Cortex of kidney (tissue), 1 donor: ENCODE measurements at places on chromosomes 6 and 20.

DNA sequence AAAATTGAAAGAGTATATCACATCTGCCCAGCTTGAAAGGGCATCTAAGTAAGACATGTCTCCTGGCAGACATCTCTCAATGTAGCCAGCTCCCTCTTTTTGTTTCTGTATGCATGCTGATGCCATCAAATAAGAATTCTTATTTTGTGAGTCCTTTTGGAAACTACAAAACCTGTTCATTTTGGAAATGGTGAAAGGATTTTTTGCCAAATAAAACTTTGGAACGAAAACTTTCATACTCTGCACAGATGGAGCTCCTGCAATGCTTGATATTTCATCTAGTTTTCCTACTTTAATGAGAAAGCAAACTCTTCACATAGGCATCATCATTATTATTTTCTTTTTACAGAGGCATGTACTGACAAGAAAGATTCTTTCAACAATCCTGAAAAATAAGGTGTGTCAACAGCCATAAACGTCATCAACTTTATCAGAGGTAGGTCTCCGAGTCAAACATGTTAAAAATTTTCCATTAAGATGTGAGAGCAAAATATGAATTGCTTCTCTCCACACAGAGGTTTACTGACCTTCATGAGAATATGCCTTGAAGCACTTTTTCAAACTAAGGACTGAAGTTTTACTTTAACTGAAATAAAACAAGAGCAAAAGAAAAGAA is 26.2 kb upstream of the CMTR1 start:
- no peak for DNase-seq

DNA sequence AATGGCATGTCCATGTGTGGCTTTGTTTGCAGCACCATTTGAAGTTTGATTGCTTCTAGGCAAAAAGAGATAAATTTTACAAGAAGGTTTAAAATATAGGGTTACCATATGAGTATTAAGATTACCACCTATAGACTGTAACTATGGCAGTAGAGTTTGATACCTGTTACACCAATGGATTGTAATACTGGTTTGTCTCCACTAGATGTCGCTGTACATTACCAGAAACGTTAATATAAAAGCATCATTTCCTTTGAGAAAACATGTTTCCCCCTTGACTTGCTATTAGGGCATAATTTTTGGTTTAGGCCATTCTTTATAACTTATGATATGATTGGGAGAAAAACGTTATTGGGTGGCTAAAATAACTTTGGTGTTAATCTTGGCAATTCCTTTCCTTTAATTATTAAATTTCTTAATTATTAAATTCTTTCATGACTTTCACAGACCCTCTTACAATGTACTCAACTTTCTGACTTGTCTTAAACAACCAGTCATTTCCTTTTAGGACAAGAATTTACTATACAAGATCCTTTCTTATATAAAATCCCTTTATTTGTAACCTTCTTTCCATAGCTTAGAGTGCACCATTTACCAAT is 42.8 kb downstream of the HLA-DPB1 start:
- no peak for DNase-seq

- no peak for DNase-seq
Observed at GRCh38 chr6:20197251-20197650, 15.0 kb downstream of the MBOAT1 start.

GRCh38 chr20:3119044-3119443 is 34.5 kb upstream of the AVP start:
- no peak for DNase-seq

GRCh38 chr6:112979830-112980229 is 632.7 kb downstream of the RFPL4B start:
- no peak for DNase-seq

GRCh38 chr6:98633886-98634285 is 200.5 kb upstream of the POU3F2 start:
- no peak for DNase-seq

DNA sequence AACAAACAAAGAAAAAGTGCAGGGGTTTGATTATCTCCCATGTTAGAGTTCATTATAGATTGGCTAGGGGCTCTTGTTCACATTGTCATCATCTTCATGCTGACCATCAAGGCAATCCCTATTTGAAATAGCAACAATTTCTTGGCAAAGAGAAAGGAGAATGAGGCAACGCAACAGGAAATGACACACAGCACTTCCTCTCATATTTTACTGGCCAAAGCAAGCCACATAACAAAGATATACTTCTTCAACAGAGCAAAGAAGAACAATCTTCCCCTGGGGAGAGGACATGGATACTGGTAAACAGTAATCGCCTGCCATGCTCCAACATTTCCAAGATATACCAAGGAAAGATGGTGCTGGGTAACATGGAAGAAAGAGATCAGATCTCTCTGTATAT is 29.8 kb downstream of the EPM2A start:
- no peak for DNase-seq

- DNase-seq = no peak
Observed at GRCh38 chr6:34645627-34646026, 50.9 kb downstream of the ILRUN start.

GRCh38 chr20:47338131-47338628 is 18.3 kb downstream of the ZMYND8 start:
- DNase-seq = no peak

DNA sequence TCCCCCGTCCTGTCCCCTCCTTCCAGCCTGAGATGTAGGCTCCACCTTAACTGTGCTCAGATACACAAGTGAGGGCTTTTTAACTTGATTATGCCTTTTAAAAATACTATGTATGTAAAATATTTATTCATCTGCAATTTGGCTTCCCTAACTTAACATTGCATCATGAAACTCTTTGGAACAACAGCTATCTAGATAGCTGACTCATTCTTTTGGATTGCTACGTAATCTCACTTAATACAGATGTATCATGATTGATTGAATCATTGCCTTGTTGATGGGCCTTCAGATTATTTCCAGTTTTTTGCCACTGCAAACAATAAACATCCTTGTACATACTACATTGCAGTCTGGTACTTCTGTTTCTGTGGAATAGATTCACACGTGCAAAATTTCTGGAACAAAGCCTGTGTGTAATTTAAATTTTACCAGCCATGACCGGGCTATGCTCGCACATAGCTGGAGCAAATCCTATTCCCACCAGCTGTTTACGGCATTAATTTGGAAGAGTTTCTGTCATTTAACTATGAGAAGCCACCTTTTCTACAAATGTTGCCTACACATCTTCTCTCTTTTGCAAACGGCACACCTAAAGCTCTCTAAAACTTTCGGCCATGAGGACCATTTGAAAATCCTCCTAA is 6.5 kb downstream of the PRND start:
- DNase-seq = no peak

DNA sequence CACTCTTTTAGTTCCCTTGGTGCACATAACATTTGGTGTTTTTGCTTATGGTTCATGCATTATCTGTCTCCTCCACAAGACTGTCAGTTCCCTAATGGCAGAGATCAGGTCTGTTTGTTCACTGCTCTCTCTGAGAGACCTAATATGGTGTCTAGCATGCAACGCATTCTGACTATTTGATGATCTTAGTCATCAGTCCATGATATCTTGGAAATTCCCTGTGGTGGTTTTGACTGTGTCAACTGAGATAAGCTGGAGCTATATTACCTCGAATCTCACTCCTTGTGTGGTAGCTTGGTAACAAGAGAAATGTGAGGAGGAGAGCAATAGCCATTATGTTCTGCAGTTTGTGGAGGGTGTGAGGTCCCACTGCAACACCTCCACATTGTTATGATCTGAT is 229.8 kb downstream of the FRK start:
- no peak for DNase-seq

GRCh38 chr20:36098364-36098763 is 56.2 kb upstream of the EPB41L1 start:
- no peak for DNase-seq

GRCh38 chr6:94130478-94130877 is 711.1 kb upstream of the EPHA7 start:
- DNase-seq = no peak

DNA sequence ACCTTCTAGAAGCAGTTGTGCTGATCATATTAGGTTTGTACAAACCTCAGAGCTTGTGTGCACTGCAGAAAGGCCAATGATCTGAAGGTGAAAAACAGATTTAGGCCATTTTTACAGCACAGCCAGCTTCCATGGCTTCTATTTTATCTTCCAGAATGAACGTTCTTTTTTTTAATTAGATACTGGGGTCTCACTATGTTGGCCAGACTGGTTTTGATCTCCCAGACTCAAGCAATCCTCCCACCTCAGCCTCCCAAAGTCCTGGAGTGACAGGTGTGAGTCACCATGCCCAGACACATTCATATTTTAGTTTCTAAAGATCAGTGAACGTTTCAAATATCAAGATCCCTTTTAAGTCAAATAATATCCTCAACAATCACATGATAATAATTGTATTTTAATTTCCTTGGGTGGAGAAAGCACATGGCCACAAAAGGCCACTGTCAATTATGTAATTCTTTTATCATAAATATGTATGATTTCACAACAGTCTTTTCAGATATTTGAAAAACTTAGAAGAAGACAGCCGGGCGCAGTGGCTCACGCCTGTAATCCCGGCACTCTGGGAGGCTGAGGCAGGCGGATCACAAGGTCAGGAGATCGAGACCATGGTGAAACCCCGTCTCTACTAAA is 326.7 kb upstream of the JARID2 start:
- no peak for DNase-seq

DNA sequence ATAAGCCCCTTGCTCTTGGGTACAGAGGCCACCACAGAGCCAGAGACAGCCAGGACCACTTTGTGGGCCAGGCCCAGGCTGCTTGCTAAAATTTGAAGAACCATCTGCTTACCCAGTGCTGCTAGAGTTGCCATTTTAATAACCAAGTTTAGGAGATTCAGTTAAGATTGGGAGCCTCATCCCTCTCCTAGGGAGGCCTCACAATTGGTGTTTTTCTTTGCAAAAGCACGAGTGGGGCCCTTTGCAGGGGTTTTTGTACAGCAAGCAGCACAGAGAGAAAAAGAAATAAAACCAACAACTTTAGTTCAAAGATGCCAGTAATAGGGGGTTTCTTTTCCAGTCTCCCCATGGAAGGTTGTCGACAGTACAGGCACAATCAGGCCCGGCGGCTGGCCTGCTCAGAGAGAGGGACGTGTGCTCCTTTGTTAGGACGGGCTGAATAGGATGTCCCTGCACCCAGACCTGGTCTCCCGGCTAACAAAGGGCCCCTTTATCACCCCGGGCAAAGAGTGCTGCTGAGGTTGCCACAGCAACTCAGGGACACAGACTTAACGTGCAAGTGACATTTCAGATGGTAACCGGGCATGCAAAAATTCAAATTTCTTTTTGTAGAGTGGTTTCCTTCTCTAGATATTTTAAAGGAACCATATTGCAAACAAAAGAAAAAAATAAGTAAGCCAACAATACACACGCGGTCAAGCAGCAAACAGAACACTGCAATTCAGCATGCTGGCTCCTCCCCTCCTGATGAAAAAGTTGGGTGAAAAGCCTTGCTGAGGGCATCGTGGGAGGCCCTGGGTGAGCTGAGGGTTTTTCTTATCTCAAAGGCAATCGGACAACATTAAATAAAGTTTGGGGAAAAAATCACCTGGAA is 10.5 kb upstream of the TOX2 start:
- no peak for DNase-seq

DNA sequence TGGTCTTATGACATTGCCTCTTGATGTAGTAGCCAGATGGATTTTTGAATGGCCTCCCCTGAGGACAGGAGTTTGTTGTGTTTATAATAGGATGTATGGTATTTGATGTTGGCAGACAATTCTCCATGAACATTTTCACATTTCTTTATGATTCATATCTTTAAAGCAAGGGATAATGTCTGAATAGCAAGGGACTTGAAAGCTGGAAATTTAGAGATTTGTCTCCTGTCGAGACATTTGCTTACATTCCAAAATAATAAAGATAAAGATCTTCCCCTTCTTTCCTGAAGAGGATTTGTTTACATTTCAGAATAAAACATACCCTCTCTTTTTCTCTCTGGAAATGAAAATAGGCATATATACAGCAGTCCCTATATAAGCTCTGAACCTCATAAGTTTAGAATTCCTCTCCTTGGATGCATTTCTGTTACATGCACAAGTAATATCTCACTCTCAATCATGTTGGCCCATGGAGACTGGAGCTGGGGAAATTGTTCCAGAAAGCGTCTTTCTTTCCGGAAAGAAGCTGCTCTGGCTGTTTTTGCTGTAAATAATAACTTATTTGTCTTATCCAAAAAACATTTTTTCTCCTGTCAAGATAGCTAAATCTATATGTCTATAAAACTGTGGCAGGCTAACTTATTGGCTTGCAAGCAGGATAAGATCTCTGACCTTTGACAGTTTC is 42.5 kb upstream of the ASCC3 start:
- no peak for DNase-seq

DNA sequence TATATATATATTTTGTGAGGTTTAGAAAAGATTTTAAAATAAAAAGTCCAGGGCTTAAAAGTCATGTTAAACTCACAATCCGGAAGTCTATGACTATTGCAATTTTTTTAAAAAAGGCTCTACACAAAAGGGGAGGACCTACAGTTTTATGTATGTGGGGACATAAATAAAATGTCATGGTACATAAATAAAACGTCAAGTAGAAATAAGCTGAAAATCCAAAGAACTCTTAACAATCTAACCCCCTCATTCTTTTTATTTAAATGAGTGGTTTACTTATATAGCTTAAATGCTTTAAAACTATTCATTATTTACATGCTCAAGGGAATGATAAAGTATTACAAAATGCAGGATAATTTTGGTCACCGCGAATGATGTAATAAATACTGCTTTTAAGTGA is 36.2 kb downstream of the STX7 start:
- DNase-seq = no peak

GRCh38 chr6:134165561-134166201 is 113.3 kb upstream of the SLC2A12 start:
- no peak for DNase-seq

GRCh38 chr6:30814146-30815040 is 69.9 kb upstream of the DDR1 start:
- no peak for DNase-seq

GRCh38 chr6:31332637-31333602 is 24.1 kb downstream of the HLA-B start:
- DNase-seq = no peak

DNA sequence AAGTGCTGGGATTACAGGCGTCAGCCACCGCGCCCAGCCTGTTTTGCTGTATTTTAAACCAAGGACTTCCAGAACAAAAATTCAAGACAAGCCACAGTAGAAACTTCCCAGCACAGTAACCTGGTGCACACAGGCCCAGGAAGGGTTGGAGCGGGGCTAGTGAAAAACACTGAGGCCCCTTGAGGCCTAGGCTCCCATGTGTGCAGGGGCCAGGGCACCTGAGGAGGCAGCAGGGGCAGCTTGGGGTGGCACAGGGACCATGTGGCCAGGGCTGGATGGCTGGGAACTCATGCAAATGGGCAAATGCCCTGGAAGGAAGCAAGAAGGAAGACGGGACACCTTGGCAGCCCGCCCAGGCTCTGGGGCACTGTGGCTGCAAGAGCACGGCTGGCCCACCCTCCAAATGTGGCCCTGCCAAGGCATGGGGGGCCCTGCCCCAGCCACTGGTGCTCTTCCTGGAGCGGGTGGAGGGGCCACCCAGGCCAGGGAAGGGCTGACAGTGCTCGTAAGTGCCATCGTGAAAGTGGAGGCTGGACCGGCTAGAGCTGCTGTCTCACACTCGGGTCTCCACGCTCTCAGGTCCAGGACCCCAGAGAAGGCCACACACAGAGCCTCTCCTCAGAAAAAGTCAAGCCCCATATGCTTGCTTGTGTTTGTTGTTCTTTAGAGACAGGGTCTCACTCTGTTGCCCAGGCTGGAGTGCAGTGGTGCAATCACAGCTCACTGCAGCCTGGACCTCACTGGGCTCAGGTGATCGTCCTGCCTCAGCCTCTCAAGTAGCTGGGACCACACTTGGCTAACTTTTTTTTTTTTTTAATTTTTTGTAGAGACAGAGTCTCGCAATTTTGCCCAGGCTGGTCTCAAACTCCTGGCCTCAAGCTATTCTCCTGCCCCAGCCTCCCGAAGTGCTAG is 10.3 kb downstream of the SLC2A4RG start:
- no peak for DNase-seq

GRCh38 chr20:4546786-4547185 is 174.9 kb upstream of the PRND start:
- no peak for DNase-seq
